AG08395 (cell line): ENCODE measurements at places on chromosomes 6 and 20.

GRCh38 chr6:36478051-36478526 lies 35.3 kb downstream of the KCTD20 start:
- DNase-seq, result no peak

DNA sequence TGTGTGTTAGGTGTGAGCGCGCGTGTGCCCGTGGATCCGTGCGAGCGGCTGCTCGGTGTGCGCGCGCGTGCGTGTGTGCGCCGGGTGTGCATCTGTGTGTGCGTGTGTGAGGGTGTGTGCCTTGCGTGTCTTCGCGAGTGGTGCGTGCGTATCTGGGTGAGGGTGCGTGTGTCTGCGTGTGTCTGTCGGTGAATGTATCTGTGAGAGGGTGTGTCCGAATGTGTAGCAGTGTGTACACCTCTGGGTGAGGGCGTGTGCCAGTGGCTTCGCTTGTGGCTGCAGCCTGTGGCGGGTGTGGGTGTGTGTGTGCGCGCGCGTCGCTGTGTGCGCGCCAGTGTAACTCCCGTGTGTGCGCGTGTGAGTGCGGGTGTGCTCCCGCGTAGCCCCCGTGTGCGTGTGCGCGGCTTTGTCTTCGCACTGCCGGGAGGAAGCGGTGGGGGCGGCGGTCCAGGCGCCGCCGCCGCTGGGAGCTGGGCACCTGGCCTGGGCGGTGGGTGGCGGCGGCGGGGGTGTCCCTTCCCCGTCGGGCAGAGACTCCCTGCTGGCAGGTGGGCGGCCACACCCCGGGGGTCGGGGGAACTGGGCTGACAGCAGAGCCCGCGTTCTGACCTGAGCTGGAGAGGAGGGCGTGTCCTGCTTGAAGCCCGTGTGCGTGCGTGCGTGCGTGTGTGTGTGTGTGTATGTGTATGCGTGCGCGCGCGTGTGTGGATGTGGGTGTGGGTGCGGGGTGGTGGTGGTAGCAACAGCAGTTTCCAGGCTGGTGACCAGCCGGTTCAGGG lies 61.3 kb upstream of the EPB41L1 start:
- no peak for DNase-seq

DNA sequence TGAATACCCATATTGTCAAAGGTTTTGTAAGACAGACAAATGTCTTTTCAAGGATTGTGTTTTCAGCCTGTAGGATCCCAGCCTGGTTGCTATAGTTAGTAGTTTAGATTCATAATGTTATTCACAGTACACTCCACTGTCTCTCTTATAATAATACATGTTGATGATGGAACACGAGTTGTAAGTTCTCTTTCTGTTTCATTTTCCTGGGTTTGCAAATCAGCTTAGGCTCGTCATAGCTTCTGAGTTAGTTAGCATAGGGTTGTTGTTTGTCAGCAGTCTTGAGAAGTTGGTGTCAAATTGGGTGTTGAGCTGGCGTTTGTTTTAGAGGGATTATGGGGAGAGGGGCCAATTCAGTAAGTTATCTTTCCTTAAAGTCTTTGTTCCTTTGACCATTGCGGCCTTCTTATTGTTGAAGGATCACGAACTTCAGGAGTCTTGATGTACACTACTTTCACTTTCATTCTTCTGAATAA lies 45.8 kb downstream of the QKI start:
- peak; percentile 18 for DNase-seq

DNA sequence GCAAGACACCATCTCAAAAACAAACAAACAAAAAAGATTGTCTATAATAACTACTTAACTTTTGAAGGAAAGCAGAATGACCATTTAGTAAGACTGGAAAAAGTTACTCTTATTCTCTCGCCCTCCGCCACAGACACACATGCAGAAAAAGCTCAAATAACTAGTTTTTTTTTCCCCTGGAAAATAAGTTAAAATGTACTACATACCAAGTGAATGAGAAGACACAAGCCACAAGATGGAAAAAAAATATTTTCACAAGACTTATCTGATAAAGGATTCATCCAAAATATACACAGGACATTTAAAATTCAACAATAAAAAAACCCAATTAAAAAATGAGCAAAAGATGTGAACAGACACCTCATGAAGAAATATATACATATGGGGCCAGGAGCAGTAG lies 31.9 kb downstream of the NUDT3 start:
- DNase-seq, result peak; percentile 68

- no peak for DNase-seq
Measured at GRCh38 chr20:58197185-58197469, 31.3 kb downstream of the ANKRD60 start.

DNA sequence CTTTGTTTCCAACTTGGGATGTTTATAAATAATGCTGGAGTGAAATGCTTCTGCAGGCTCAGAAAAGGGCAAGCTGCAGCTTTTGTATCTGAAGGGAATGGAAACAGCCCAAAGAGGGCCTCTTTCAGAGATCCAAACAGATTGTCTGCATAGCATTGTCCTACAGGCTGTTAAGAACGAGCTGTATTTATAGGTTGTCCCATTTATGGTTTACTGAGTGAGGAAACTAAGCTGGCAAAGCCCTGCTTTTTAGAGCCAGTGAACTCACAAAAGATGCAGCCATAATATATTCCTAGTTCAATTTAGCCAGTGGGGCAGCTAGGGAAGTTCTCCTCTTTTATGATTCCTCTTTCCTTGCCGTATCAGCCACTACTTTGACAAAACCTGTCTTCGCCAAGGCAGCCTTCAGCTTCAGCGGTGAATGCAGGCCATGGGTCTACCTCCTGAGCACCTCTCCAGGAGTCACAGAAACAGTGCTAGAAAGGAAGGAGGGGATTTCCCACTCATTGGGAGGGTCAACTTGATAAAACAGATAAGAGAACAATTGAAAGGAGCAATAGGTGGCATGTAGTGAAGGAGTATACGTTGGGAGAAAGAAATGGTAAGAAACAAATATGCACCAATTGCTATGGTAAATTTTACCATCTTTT lies 15.0 kb downstream of the KIAA0319 start:
- DNase-seq, result no peak

DNA sequence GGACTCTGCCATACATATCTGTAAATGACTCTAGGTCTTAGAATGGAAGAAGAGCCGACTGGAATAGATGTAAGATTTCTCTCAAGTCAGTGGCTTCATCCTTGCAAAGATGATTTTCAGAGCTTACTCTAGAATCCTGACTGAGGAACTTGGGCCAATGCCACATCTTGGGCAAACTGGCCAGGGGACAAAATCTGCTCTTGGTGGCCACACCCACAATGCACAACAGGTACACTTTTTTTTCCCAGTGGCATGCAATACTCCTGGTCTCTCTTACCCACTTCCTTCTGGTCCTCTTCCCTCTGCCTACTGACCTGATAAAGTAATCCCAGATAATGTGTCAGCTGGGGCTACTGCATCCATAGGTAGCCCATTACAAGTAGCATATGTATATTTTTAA lies 13.4 kb downstream of the CLIC5 start:
- no peak for DNase-seq

DNA sequence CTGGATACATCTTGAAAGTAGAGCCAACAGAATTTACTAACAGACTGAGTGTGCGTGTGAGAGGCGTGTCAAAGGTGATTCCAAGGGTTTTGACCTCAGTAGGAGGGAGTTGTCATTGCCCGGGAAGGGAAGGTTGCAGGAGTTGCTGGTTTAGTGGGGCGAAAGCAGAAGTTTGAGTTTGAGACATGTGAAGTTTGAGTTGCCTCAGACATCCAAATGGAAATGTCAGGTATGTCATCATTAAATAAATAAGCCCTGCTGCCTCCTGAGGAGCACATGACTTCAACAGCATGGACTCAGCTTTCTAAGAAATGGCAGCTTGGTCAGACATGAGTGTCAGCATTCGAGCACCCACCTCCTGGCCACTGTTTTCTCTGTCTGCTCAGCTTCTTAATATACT lies 26.6 kb upstream of the TGM2 start:
- DNase-seq, result no peak

DNA sequence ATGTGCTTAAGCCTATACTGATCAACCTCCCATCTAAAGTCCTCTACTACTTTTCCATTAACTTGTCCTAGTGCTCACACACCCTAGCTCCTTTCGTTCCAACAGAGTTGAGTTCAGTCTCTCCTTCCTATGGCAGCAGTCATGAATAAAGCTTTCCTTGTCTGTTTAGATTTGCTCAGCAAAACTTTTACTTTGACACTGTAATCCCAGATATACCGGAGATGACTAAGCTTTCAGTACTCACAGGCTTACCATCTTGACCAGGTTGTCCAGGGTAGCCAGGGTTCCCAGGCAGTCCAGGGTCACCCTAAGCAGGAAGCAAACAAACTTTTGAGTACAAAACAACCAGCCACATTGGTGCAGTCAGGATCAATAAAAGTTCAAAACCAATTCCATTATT lies 90.7 kb downstream of the COL21A1 start:
- DNase-seq, result no peak
